Naive thymus-derived CD8-positive, alpha-beta T cell (primary cell): ENCODE measurements at places on chromosomes 4 and X.
A peak's percentile ranks its signal among the peaks of the same experiment; 100 is the strongest.

- DNase-seq, result no peak
Observed at GRCh38 chrX:54492340-54492739, 3.7 kb downstream of the FGD1 start.

DNA sequence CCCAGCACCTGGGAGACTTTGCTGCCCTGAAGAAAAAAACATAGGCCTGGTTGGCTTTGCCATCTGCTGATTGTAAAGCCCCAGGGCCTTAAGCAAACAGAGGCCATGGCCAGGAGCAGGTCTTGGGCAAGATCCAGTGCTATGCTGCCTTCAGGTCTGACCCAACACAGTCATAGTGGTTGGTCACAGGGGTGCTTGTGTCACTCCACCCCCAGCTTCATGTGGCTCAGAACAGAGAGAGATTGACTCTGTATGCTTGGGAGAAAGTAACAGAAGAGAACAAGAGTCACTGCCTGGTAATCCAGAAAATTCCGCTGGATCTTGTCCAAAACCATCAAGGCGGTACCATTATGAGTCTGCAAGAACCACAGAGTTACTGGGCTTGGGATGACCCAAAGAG is 24.4 kb upstream of the SMARCA5 start:
- DNase-seq, result no peak

GRCh38 chr4:42280327-42281095 is 116.8 kb upstream of the SHISA3 start:
- DNase-seq, result no peak

- DNase-seq, result no peak
Observed at GRCh38 chrX:69932323-69932722, 117.4 kb downstream of the AWAT2 start.

GRCh38 chrX:103177556-103177955 is 37.4 kb upstream of the BEX4 start:
- DNase-seq, result no peak

DNA sequence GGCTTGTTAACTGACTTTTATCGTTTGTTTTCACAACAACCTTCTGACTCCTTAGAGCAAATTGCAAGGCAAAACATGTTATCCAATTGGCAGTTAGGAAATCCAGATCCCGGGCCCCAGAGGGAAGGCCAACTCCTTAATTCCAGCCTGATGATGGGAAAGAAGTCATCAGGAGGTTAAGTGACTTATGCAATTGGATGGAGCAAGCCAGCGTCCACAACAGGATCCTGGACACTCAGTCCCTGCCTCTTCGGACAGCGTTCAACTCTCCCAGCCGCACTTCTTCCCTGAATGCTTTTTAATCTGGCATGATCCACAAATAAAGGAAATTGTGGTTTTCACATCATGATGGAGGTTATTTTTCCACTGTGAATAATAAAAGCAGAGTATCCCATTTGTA is 310.1 kb downstream of the RAB28 start:
- DNase-seq, result no peak

- no peak for DNase-seq
Observed at GRCh38 chr4:142838778-142839177, 7.3 kb downstream of the INPP4B start.

- no peak for DNase-seq
Observed at GRCh38 chr4:102554482-102554881, 53.3 kb downstream of the NFKB1 start.

DNA sequence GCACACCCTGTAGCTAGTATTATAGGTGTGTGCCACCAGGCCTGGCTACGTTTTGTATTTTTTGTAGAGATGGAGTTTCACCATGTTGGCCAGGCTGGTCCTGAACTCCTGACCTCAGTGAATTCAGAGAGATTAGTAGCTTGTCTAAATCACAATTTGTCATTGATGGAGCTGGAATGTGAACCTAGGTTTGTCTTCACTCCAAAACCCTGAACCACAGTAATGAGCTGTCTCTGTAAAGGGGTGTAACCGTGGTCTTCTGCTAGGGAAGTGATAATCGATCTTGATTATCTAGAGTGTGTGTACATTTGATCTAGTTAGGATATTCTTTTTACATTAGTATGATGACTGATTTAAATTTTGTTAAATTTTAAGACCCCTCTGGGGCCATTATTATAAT is 8.3 kb downstream of the ARHGAP10 start:
- DNase-seq, result no peak

GRCh38 chr4:6546681-6547447 is 28.1 kb upstream of the MAN2B2 start:
- peak; percentile 49 for DNase-seq

- DNase-seq, result no peak
Observed at GRCh38 chr4:38692421-38692820, 28.4 kb downstream of the KLF3 start.
